ENCODE measurements at places on chromosomes 6 and 20. TPM values are rescaled to one million over a fixed set of nuclear protein-coding genes. Genes with fewer than 3 reads are reported as not detected.

GRCh38 chr6:163123098-163123497 is 291.4 kb upstream of the QKI start:
- no peak for DNase-seq

GRCh38 chr20:61917474-61918145 is 148.1 kb downstream of the TAF4 start:
- DNase-seq: no peak

DNA sequence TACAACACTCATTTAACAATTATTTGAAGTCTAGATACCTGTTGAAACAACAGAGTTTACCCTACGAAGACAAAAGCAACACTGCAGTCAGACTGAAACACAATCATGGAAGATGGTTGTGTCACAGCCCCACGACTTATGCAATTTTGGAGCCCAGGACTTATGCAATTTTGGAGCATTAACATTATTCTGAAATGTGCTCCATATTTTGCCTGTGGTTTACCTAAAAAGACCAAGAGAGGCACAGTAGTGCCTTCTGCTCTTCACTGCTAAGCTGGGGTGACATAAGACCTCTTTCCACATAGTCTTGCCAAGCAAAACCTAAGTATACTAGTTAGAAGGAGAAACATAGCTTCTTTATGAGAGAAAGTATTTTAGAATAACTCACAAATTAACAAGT is 216.5 kb downstream of the PTPRK start:
- DNase-seq: no peak

KCNK17 gene
- total RNA-seq: not detected

DNA sequence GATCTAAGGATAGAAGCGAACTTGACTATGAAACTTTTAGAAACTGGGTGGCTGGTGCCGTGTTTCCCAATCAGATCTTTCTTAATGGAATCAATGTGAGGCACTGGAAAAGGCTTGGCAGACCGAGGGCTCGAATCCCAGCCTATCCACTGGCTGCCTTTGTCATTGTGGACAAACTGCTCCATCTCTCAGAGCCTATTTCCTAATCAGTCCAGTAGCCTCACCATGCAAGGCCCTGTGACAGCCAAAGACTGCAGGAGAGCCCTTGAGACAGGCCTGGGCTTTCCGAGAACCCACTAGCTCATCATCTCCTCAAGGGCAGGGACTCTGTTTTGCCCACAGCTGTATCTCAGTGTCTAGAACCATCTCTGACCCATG is 43.4 kb downstream of the SPDEF start:
- no peak for DNase-seq

DNA sequence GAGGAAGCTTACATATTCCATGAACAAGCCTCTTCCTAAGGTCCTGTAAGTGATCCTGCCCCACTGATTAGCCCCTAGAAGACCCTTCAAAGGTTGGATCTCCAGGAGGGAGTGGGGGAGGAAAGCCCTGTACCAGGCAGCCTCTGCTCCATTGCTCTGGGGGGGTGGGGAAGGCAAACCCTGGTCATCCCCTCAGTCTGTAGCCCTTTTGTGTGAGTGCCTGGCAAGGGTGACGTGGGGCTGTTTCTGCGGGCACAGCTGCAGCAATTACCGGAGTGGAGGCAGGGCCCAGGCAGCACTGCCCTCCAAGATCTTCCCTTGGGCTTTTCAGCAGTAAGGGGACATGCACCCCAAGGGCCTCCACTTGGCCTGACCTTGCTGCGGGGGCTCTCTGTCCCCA is at the start of gene MOG:
TSS of gene MOG (plus strand) at position 295 of the 400 bp plus-strand sequence. CDS start 118 bp downstream, outside the sequence.
- no peak for DNase-seq

DNA sequence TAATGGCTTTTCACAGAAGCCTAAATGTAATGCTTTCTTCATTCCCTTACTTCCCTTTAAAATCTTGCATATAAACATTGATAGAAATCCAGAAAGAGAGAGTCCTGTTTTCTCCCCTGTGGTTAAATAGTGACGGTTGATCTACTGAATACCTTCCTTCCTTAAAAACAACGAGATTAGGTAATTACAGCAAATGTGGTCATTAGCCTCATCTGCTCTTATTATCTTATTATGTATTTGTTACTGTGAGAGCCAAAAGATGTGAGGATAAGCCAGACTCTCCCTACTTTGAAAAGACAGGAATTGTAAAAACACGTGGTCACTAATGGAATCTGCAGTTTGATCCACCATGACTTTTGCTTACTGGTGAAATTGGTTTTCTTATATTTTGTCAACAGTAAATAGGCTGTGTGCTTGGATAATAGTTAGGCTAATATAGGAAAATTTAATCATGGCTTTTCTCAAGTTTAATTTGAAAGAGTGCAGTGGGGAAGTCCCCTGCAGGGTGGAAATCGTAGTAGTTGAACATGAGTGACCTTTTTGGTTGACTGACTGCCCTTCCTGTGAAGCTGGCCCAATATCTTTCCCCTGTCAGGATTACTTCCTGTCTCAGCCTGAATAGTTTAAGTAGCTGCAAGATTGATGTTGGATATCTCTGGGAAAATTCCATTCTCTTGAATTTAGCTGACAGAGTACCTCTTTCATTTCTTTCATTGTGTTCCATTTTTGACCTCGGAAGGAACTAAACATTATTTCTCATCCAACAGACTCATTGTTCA is 62.8 kb downstream of the JARID2 start:
- DNase-seq: peak; percentile 67

DNA sequence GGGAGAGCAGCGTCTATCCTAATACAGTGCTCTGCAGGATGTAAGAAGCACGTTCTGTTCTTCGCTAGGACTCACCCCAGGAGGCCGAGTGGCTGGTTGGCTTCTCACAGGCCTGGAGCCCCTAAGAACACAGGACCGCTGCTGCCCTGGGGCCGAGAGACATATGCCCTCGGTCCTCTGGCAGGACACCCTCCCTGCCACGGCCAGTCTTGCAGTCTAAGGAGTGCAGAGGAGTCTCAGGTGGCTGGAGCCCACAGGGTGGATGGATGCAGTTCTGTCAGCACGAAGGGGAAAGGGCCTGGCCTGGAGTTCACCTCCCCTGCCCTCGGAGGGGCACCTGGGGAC is 96.5 kb downstream of the SMOC2 start:
- DNase-seq: no peak

- DNase-seq: no peak
Observed at GRCh38 chr6:91094341-91094740, 507.5 kb upstream of the MAP3K7 start.

- no peak for DNase-seq
Observed at GRCh38 chr20:562232-562897, 18.8 kb upstream of the CSNK2A1 start.

GRCh38 chr6:157449610-157450009 is 68.6 kb downstream of the ZDHHC14 start:
- DNase-seq: peak; percentile 64

DNA sequence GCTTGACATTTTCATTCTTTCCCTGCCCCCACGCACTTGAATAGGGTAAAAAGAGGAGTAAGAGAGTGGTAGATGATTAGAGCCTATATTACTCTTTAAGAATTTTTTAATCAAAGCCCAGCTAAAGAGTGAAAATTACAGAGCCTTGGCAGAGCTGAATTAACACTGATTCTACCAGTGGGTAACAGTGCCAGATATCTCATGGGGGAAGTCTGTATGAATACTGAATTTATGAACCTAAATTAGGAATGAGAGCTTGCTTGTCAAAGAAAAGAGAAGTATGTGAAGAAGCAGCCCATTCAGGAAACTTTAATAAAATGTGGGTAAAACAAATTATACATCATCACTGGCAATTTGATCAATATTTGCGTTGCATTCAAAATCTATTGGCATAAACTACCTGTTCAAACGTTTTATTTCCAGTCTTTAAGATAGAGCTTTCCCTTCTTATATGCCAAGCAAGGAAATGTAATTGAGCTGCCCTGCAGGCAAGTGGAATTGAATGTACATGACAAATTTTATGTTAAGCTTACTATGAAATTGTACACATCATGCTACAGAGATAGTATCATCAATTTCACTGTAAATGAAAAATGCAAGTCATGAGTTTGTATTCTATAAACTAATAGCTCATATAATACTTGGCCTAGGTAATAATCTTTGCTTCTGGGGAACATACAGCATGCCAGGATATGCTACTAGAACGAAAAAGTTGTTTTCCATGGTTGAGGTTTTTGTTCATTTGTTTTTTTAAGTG is 14.5 kb downstream of the SOBP start:
- DNase-seq: no peak

DNA sequence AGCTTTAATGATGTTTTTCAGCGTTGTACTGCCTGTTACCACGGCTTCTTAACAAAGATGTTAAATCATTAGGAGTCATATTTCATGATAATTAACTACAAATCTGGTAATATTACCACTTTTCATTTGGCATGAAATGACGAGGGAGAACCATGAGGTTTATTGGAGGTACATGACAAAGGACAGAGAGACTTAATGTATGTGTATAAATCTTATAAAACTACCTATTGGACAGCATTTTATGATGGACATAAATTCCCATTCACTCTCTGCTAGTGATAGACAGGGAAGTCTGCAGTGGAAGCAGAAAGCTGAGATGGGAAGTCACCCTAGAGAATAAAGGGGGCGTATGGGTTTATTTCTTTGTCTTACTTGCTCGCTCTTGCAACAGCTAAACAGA is 949.9 kb upstream of the FLRT3 start:
- DNase-seq: no peak

All from dermis blood vessel endothelial cell (primary cell).